ENCODE measurements at places on chromosomes 1 and 21.

GRCh38 chr1:18632218-18632588 is 1.6 kb downstream of the PAX7 start:
- DNase-seq = no peak

DNA sequence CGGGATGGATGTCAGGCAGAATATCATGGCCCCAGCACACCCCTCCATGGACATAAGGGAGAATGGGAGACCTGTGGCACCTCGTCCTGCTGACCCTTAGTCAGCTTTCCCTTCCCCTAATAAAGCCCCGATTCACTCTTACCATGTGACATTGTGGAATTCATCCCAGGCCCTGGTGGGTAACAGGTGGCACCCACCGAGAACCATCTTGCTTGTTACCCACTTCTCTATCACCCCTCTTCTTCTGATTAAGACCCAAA is 32.9 kb downstream of the CSMD2 start:
- no peak for DNase-seq

DNA sequence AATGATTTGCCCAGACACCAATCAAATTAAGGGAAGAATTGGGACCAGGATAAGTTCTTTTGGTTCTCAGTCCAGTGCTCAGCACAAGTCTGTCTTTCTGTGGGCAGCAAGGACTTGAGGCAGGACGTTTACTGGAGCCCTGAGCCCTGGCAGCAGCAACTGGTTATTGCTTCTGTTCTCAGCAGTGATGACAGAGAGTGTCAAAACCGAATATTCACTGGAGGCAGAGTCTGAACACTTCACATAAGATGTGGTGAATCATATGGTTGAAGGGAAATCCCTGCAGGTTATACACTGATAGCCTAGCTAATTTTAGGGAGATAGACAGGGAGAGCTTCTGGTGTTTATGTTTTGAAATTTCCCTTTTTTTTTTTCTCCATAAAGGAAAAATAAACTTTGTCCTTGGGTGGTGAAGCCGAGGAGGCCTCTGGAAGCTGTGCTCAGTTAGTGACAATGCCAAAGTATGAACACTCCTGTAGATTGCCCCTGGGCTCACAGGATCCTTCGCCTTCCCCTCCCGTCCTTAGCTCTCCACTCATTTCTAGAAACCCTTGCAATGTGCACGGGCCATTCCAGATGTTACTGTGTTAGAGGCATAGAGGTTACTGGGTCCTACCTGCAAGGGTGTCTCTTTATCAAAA is 26.3 kb upstream of the TSPAN2 start:
- no peak for DNase-seq

- DNase-seq = no peak
Measured at GRCh38 chr1:18798946-18799345, 60.5 kb downstream of the TAS1R2 start.

DNA sequence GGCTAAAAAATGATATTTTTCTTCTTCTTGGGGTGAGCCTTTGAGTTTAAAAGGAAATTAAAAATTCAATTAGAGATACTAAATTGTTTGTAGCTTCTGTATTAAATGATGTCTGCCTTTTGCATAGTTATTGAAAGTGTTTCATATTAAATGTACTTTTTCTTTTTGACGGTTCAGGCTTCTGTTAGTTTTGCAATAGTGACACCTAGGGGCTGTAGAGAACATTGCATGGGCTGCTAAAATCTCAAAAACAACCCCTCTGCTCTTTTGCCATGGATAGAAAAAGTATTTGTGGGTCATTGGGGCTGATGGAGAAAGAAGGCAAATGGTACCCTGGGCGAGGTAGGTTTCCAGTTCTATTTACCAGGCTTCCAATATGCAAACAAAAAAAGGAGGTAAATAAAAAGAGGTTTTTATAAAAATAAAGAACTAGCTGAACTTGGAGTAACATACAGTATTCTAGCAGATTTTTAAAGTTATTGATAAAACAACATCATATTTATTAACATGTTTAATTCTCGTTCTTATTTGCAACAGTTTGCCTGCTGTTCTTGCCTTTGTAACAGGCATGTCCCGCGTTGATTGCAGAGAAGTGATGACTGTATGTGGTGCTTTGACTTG is 115.4 kb upstream of the HOOK1 start:
- DNase-seq = no peak

DNA sequence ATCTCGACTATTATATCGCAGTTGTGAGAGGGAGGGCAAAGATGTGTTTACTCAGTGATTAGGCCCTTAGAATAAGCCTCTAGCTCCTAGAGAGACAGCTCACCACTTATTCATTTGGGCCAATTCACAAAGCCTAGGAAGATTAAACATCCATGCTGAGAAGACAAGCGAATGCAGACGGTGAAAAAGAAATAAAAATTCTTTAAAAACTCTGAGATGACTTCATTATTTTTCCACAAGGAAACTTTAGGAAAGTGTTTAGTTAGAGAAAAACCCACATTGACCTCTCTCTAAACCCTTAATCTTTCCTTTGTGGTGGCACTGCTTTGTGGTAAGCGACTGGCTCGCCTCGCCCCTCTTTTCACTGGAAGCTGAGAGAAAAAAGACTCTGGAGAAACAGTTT is 146.8 kb upstream of the DMRTA2 start:
- no peak for DNase-seq

DNA sequence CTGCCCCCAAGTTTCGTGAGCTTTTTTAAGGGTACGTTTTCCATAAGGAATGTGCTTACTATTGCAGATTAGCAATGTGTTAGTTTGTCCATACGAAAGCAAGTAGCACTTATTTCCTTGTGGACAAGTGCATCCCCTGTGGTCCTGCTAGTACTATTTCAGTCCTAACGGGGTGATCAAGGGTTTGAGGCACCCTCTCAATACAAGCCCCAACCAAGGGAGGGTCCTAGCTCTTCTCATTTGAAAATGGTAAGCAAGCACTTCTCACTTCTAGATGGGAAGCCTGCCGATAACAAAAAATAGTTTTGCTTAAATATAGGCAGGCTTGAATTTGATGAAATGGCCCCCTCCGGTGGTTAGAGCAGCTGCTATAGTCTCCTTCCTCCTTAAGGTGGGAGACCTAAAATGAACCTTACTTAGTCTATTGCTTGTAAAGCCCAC is 64.0 kb upstream of the HMCN1 start:
- DNase-seq = no peak

DNA sequence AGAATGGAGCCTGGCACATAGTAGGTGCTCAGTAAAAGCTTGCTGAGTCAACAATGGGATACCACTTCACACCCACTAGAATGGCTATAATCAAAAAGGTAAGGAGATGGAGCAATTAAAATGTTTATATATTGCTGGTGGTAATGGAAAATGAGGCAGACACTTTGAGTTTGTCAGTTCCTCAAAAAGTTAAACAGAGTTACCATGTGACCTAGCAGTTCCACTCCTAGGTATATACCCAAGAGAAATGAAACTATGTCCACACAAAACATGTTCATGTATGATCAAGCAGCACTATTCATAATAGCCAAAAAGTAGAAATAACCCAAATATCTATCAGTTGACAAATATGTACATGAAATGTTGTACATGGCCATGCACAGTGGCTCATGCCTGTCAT is 74.8 kb upstream of the ECE1 start:
- no peak for DNase-seq

DNA sequence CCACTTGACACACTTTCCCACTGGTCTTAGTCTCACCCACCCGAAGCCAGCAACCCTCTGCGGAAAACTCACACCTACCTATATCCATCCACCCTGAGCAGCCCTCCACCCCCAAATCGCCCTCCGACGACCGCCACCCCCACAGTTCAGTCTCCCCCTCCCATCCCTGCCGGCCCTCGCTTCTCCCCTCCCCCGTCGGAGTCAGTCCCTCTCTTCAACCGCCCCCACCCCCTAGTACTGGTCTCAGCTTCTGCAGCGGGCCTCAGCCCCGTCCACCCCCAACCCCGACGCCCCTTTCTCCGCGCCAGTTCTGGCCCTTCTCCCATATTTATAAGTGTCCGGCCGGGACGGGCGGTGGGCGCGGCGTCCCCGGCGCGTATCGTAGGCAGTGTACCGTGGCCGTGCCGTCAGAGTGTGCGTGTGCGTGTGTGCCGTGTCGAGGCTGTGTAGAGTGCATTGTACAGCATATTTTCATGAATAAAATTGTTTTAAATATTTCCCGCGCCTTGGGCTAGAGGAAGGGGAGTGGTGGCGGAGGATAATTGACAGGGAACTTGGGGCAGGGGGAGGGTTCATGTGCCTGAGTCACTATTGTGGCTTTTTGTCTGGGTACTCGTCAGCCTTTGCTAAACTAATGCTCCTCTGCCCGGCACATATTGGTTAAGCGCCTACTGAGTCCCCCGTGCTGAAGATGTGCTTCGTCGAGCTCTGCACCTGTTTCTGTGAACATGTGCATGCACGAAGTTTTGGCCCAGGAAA is 22.0 kb downstream of the FOXO6 start:
- no peak for DNase-seq

DNA sequence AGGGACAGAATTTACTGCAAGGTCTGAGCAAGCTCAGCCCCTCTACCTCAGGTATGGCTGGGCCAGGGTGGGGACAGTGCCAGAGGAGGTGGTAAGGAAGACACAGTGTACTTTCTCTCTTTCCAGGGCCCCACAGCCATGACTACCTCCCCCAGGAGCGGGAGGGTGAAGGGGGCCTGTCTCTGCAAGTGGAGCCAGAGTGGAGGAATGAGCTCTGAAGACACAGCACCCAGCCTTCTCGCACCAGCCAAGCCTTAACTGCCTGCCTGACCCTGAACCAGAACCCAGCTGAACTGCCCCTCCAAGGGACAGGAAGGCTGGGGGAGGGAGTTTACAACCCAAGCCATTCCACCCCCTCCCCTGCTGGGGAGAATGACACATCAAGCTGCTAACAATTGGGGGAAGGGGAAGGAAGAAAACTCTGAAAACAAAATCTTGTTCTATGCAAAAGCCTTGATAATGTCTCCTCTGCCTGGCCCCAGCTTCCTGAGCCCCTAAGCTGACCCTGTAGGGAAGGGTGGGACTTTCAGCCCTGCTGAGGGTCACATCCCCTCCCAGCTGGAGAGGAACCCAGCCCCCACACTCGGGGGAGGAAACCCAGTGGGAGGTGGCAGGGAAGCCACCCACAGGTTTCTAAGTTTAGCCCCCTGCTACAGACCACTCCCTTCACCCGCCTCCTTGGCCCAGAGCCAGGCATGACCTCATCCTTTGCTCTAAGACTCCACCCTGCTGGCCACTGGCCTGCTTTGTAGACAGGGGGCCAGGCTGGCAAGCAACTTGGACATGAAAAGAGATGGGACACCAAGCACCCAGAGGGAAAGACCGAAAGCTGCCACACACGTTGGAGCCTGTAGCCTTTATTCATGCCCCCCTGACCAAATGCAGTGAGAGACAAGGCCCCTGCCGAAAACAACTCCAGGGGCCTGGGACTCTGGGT is 6.4 kb downstream of the RHOC start:
- peak; percentile 65 for DNase-seq

- DNase-seq = no peak
Measured at GRCh38 chr21:27292229-27292628, 325.3 kb upstream of the ADAMTS5 start.

DNA sequence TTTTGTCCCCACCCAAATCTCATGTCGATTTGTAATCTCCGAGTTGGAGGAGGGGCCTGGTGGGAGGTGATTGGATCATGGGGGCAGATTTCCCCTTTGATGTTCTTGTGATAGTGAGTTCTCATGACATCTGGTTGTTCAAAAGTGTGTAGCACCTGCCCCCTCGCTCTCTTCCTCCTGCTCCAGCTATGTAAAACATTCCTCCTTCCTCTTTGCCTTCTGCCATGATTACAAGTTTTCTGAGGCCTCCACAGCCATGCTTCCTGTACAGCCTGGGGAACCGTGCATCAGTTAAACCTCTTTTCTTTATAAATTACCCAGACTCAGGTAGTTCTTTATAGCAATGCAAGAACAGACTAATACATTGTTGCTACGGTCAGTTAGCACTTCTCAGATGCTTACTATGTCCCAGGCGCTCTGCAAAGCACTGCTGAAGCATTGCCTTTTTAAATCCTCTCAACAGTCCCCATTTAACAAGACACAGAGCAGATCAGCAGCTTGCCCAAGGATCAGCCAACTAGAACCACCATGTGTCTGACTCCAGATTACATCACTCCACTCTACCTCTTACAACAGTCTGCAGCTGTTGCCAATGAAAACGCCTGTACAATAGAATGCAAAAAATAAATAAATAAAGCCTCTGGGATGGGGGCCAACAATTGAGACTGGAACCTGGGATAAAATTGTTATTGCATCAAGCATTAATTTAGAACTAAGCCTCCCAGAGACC is 52.4 kb upstream of the USP1 start:
- DNase-seq = no peak

GRCh38 chr21:45695086-45695485 is 51.6 kb downstream of the PCBP3 start:
- DNase-seq = no peak

DNA sequence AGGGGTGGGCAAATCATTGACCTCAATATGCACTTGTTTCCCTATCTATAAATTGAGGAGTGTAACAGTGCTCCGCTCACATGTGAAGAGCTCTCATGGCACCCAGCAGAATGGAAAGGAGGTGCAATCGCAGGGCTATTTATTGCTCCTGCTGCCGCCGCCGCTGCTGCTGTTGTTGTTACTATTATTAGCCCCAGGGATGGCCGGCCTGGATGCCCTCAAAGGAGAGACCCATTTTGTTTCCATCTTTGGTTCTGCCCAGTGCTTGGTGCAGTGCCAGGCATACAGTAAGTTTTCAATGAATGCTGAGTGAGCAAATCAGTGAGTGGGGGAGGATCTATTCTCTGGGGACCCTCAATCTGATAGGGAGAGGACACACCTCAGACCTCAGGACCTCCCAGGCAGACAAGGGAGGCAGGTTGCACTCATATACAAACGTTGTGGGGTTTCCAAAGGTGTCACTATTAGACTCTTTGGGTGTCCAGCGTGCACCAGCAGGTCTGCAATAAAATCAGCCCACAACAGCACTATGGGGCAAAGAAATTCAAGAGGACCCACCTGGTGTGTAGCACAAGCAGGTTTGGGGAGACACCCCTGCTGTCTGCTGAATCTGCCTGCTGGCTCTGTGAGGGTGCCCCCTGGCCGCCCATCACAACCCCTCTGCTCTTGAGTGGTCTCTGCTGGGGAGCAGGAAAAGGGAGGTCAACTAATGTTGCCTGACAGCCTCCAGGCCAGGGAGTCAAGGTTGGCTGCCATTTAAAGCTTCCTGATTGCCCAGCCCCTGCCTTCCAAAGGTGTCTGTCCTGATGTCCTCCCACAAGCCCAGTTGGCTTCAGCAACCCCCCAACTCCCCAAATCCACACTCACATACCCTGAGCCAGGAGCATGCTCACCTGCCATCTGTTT is 136.3 kb downstream of the ACTL8 start:
- DNase-seq = no peak

Data from stimulated activated CD4-positive, alpha-beta T cell treated with anti-CD3 and anti-CD28 coated beads, Interleukin-2, amount 100 ng/mL, for 48 hours (primary cell).